Activated effector memory CD4-positive, alpha-beta T cell treated with Interleukin-2 at 50 U/mL for 16 hours (primary cell): ENCODE measurements at places on chromosomes 11 and 22.

GRCh38 chr22:39013942-39014722, at the start of gene APOBEC3C:
TSS of gene APOBEC3C (plus strand) at chr22:39014257. CDS start at chr22:39014363, 106 bp downstream.
- peak; percentile 73 for DNase-seq

DNA sequence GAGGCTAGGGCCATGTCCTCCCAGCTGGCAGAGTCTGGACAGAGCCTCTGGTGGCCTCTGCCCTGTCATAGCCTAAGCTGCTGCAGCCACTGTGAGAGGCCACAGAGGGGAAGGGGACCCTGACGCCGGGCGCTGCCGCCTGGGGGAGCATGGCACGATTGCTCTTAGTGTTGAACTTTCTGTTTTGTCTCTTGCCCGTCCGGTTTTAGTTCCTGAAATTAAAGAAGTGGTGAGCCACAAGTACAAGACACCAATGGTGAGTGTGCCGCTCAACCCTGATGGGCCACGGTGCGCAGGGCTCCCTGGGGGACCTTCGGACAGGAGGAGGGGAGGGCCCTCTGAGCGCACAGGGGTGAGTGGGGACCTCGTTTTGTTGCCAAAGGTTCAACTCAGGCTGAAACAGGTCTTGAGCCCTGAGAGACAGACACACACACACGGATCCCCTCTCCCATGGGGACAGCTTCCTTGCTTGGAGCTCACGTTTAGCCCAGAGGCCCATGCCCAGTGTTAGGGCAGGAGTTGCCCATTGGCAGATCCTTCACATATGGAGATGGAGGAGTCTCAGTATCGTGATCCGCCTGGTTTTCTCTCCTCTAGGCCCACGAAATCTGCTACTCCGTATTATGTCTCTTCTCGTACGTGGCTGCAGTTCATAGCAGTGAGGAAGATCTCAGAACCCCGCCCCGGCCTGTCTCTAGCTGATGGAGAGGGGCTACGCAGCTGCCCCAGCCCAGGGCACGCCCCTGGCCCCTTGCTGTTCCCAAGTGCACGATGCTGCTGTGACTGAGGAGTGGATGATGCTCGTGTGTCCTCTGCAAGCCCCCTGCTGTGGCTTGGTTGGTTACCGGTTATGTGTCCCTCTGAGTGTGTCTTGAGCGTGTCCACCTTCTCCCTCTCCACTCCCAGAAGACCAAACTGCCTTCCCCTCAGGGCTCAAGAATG, 23.8 kb downstream of the MYBPC3 start:
- DNase-seq, result no peak

DNA sequence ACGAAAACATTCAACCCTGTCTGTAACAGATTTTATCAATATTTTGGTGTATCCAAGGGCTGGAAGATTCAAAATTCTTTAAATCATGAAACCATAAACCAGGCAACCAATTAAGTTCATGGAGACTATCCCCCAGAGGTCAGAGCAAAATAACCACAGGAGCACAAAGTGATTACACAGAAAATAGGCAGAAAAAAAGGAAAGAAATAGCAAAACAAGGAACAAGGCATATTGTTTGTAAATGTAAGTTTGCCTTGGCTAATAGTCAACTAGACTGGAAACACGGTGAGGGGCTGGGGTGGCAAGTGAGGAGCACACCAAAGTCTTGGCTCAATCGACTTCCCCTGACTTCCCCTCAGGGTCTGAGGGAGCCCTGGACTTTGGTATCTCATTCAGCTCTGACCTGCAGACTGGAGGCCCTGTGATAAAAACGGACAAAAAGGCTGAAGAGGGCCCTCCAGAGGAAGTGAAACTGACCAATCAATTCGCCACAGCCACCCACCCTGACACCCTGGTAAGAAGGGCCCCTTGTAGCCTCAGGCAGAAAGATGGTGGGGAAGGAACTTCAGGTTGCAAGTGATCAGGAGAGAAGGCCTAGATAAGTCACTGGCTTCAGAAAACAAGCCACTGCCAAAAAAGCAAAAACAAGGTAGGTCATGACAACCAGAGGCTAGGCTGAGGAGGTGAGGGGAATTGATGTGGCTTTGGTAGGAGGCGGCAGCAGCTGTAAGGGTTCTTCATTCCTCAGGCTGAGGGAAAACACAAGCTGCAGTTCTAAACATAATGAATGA, 1.8 kb downstream of the SIK3 start:
- peak; percentile 29 for DNase-seq

GRCh38 chr11:127000291-127000968, at the start of gene KIRREL3:
TSS of gene KIRREL3 (minus strand) at chr11:127000770.
- no peak for DNase-seq

- DNase-seq, result no peak
Measured at GRCh38 chr11:107222916-107223460, 204.7 kb upstream of the GUCY1A2 start.

- no peak for DNase-seq
Measured at GRCh38 chr11:76471382-76471781, 26.6 kb downstream of the EMSY start.

- no peak for DNase-seq
Measured at GRCh38 chr11:66846671-66847091, 3.4 kb downstream of the RCE1 start.

DNA sequence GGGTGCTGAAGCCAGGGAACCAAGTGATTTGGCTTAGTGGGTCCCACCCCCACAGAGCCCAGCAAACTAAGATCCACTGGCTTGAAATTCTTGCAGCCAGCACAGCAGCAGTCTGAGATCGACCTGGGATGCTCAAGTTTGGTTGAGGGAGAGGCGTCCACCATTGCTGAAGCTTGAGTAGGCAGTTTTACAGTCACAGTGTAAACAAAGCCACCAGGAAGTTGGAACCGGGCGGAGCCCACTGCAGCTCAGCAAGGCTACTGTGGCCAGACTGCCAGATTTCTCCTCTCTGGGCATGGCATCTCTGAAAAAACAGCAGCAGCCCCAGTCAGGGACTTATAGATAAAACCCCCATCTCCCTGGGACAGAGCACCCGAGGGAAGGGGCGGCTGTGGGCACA, 424.1 kb upstream of the TENM4 start:
- no peak for DNase-seq

GRCh38 chr11:116885951-116886655, 48.7 kb upstream of the APOA1 start:
- no peak for DNase-seq

DNA sequence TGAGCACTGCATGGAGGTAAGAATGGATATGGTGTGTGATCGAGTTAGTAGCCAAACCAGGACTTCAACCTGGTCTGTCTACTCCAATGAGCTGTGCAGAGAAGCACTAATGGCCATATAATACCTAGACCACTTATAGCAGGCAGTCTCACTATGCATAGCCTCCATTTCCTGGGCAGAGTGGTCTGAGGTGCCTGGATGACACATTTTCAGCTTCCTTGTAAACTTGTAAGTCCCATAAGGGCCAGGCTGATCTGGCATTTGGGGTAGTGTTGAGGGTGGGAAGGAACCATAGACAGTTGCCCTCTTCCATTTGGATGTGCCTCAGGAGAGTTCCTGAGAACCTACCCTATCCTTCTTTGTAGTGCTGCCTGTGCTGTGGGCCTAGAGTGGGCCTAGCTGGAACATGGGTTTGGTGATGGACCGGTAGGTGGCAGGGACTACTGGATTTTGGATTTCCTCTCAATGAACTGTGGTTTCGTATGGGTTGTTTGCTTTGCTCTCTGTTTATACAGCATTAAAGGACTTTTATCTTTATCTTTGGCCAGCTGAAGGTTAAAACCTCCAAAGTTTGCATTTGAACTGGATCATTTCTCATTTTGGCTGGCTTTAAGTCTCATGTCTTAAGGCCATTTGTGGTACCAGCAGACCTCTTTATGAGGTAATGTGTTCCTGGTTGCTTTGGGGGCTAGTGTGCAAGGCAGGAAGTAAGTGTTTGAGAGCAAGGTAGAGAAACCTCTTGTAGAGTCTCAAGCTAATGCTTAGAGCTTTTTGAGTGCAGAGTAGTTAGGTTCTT, 86.9 kb downstream of the STIM1 start:
- DNase-seq, result no peak

DNA sequence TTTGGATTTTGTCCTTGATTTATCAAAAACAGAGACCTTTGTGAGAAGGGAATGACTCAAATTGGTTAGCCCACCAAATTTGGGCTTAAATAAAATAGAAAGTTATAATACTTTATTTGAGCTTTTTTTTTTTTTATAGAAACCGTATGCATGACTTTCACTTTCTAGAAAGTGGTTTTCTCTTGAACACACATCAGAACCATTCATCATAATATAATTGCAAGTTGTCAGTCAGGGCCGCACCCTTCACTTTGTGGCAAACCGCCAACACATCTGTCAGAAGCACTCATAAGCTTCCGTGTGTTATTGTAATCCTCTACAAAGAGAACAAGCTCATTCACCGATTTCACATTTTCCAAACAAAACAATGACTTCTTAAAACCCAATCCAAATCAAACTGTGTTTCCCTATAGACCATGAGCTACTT, 76.1 kb downstream of the SOX6 start:
- no peak for DNase-seq

DNA sequence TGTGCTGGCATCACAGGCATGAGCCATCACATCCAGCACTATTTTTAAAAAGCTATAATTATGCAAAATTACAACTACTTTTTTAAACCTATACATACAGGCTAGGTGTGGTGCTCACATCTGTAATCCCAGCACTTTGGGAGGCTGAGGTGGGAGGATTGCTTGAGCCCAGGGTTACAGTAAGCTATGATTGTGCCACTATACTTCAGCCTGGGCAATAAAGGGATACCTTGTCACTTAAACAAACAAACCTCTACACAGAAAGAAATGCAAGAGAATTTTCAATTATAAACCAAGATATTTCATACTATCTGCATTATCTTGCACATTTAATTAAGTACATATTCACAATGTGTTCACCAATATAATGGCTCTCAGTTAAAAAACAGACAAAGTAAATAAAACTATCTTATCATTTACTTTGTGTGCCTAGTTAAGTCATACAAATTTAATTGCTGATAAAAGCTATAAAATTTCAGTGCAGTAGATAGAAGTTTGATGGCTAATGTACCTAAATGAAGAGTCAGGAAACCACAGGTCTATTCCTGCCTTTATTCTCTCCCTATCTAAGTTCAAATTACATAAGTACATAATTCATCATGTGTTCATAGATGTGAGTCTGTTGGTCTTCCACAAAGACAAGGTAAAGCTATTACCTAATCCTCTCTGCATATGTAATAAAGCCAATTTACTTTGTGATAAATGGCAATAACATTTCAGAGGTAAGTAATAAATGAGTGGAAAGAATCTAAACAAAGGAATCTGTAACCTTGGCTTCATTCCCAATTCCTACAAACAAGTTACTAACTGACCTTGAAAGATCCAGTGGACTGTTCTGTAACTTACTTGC, 9.0 kb upstream of the RDX start:
- no peak for DNase-seq

DNA sequence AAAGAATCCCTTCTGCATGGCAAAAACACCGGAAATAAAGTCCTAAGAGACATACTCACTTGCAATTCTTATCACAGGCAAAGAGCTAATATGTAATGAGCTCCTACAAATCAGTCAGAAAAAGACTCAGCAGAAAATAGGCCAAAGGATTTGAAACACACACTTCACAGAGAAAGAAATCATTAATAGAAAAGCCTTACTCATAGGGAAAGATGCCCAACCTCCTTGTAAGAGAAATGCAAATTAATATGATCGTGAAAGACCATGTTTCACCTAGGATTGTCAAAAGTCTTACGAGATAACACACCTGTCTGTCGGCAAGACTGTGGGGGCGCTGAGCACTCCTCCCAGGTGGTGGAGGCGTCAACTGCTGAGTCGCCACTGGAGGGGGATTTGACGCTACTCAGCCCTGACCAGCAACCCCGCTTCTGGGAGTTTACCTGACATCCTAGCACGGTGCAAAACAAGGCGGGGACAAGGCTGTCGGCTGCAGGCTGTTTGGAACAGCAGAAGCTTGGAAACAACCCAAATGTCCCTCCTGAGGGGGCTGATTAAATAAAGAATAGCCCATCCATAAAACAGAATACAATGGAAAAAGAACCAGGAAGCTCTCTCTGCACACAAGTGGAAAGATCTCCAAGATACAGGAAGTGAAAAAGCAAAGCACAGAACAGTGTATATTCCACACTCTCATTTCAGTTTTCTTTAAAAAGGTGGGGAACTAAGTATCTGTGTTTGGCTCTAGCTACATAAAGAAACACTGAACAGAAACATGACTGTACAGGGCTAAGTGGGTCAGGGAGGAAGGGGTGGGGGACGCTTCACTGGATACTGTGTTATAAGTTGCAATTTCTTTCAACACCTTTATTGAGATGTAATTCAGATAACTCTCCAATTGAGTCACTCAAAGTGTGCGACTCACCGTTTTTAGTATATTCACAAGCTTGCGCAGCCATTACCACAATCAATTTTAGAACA, 11.5 kb downstream of the CSNK1E start:
- DNase-seq, result no peak

DNA sequence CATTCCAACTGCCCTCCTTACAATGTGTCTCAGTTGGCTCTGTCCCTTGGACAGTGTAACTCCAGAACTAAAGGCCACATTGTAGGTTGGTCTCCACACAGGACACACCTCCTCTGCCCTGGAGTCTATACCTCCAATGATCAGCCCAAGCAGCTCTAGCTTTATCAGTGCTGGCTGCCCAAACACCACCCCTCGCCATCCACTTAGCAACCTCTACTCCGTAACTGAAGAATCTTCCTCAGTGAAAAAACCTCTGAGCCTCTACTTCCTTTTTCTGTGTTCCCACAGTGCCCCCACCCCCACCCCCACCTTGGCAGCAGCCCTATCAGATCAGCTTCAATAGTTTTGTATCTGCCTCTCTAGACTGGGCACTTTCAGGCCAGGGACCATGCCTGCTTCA, 33.4 kb downstream of the SERPINH1 start:
- DNase-seq, result no peak

DNA sequence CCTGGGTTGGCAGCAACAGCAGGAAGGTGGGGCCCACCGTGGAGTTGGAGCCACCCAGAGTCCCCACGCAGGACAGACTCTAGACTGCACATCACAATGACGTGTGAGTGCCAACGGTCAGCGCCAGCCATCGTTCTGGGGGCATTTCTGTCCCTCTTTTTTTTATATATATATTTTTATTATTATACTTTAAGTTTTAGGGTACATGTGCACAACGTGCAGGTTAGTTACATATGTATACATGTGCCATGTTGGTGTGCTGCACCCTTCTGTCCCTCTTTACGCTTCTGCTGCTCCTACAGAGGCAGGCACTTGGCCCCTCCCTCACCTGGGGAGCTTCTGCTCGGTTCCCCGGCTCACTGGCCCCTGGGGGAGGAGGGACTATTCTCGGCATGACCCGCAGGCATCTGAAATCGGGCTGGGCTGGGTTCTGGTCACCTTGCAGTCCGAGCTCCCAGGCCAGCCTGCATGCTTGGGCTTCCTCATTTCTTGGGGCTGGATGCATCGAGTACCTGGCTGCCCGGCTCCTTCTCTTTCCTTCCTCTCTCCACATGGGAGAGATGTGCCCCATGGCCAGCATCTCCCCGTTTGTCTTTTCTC, 787.4 kb downstream of the TBC1D22A start:
- no peak for DNase-seq

- DNase-seq, result no peak
Measured at GRCh38 chr11:76766521-76766920, 16.6 kb upstream of the TSKU start.

- DNase-seq, result no peak
Measured at GRCh38 chr11:129817534-129818051, 1.9 kb downstream of the TMEM45B start.
